ENCODE measurements at places on chromosomes 13 and 19. TPM values are rescaled to one million over a fixed set of nuclear protein-coding genes. Genes with fewer than 3 reads are reported as not detected.

IGFL3 gene
- total RNA-seq: not detected

PPM1N gene
- 5.0 TPM for total RNA-seq

APOC1 gene
- 31.1 TPM for total RNA-seq

PTPRH gene
- 21.4 TPM for total RNA-seq

LINGO3 gene
- not detected for total RNA-seq

PSG7 gene
- total RNA-seq: not detected

MIA gene
- total RNA-seq: 2.7 TPM

- peak; percentile 64 for DNase-seq
- peaks cover 11% of the 10 kb centered on the region for H3K4me1 ChIP-seq
- no peaks in the 10 kb centered on the region for H3K27me3 ChIP-seq
Observed at GRCh38 chr13:113305208-113305607, 8.2 kb downstream of the LAMP1 start.

DNA sequence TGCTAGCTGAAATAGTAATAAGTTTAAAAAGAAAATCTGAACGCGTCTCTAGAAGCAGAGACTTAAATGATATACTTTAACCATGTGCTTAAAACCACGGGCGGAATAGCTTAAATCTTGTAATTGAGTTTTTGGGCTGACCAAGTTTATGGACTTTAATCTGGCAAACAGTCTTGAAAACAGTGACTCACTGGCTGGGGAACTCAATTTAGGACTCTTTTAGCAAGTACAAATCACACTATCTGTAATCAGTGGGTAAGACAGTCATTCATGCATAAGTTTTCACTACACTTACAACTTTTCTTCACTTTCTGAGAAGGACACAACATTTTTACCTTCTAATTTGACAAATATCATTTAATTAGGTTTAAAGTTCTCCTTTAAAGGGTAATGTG, 26.8 kb downstream of the ZNF627 start:
- H3K27me3 ChIP-seq: peaks cover under 1% of the 10 kb centered on the region
- no peak for DNase-seq
- H3K27ac ChIP-seq: no peak overlapping the region
- no peaks in the 10 kb centered on the region for H3K4me1 ChIP-seq

GRCh38 chr13:45917019-45917418, 65.5 kb upstream of the SIAH3 start:
- H3K27me3 ChIP-seq: peaks cover 23% of the 10 kb centered on the region
- no peak overlapping the region for H3K27ac ChIP-seq
- no peak for DNase-seq

- no peaks in the 10 kb centered on the region for H3K27me3 ChIP-seq
- no peaks in the 10 kb centered on the region for H3K36me3 ChIP-seq
- H3K4me1 ChIP-seq: peaks cover 2% of the 10 kb centered on the region
- no peak overlapping the region for H3K4me3 ChIP-seq
- no peak overlapping the region for H3K27ac ChIP-seq
Observed at GRCh38 chr13:95643571-95643935, 953 bp downstream of the DZIP1 start.

DNA sequence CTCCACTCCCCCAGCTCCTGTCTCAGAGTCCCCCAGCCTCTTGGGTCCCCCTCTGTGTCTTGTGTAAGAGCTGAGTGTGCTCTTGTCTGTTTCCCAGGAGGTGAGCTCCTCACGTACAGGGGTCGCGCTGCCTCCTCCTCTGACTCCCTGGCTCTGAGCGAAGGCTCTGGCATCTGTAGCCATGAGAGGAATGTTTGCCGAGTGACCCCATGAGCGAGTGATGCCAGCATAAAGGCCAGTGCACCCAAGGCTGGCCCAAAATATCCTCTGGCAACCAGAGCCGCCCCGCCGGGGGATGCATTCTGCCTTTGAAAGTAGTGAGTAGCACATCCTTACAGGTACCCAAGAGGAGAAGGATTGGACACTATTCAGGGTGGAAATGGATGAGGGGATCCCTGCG, 26.2 kb upstream of the C19orf12 start:
- no peaks in the 10 kb centered on the region for H3K36me3 ChIP-seq
- no peaks in the 10 kb centered on the region for H3K4me1 ChIP-seq
- H3K27me3 ChIP-seq: peaks cover 70% of the 10 kb centered on the region
- no peak overlapping the region for H3K27ac ChIP-seq

GRCh38 chr19:13840305-13841085, 36.4 kb upstream of the NANOS3 start:
- peak overlapping the region; percentile 61 for H3K4me3 ChIP-seq
- H3K27ac ChIP-seq: peak overlapping the region; percentile 97
- H3K4me1 ChIP-seq: peaks cover 72% of the 10 kb centered on the region
- no peaks in the 10 kb centered on the region for H3K27me3 ChIP-seq
- peaks cover 15% of the 10 kb centered on the region for H3K36me3 ChIP-seq

GRCh38 chr19:8158411-8159074, 9.2 kb upstream of the FBN3 start:
- H3K27ac ChIP-seq: no peak overlapping the region
- H3K27me3 ChIP-seq: no peaks in the 10 kb centered on the region
- no peaks in the 10 kb centered on the region for H3K36me3 ChIP-seq
- H3K4me1 ChIP-seq: peaks cover 25% of the 10 kb centered on the region

DNA sequence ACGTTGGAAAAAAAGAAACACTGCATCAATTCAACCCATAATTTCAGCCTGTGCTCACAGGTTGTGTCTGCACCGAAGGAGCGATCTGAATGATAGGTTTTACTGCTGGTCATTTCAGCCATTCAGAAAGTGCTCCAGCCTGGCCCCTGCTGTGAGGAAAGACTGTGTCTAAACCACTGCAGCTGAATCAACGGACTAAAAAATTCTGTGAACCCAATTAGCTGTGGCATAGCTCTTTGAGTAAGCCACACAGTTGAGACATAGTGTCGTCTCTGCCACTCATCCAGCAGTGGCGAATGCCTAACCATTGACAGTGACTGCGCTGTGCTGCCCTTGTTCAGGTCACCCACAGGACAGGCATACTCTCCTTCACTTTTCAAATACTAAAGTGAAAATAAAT, 179.8 kb downstream of the COG6 start:
- peak overlapping the region; percentile 47 for H3K4me3 ChIP-seq
- H3K27ac ChIP-seq: peak overlapping the region; percentile 76
- no peaks in the 10 kb centered on the region for H3K36me3 ChIP-seq
- peak; percentile 27 for DNase-seq
- H3K27me3 ChIP-seq: no peaks in the 10 kb centered on the region

DNA sequence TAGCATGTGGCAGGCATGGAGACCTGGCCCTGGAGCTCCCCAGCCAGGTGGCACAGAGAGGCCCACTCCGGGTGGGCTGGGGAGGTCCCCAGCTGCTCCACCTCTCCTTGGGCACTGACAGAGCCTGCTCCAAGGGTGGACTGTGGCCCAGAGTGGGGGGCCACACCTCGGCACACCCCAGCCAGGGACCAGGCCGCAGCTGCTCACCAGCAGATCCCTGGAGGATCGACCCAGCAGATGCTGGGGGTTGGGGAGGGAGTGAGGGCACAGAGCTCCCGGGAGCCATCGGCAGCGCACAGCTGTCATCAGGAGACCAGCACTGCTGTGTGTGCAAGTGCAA, 72.0 kb upstream of the KCTD15 start:
- no peak overlapping the region for H3K27ac ChIP-seq
- H3K4me3 ChIP-seq: no peak overlapping the region
- no peaks in the 10 kb centered on the region for H3K36me3 ChIP-seq
- H3K4me1 ChIP-seq: no peaks in the 10 kb centered on the region
- no peak for DNase-seq

- no peaks in the 10 kb centered on the region for H3K4me1 ChIP-seq
- H3K27me3 ChIP-seq: no peaks in the 10 kb centered on the region
- no peak overlapping the region for H3K4me3 ChIP-seq
- no peaks in the 10 kb centered on the region for H3K36me3 ChIP-seq
- no peak for DNase-seq
- no peak overlapping the region for H3K27ac ChIP-seq
Observed at GRCh38 chr13:84417416-84417815, 535.1 kb upstream of the SLITRK1 start.

DNA sequence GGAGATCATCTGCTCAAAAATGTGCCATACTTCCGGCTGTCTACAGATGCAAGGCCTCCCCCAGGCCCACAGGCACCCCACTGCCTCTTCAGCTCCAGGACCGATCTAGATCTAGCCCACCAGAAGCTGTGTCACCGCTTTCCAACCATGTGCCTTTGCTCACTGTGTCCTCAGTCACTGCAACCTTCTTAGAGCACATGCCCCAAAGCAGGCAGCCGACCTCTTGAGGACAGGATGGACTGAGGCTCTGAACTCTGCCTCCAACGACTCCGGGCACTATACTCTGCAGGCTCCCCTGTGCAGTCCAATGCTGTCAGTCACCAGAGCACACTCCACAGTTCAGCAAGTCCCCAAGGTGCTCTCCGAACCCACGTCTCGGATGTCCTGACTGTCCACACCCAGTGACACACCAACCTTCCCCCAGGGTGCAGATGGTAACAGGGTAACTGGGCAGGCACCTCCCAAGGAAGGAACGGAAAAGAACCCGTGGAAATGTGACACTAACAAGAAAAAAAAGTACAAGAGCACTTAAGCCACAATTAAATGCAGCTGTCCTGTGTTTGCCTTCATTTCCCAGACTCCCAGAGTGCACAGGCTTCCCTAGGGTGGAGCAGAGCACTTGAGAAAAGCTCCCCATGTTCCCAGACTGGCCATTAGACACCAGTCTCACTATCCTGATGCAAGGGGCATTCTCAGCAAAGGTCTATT, 4.8 kb downstream of the STK24 start:
- peaks cover 61% of the 10 kb centered on the region for H3K4me1 ChIP-seq
- 0 out of 2 replicates have a peak, but pooled peaks cover 9% of the 10 kb centered on the region for H3K36me3 ChIP-seq
- peak overlapping the region; percentile 86 for H3K27ac ChIP-seq
- peak; percentile 44 for DNase-seq
- peak overlapping the region; percentile 98 for H3K4me3 ChIP-seq
- no peaks in the 10 kb centered on the region for H3K27me3 ChIP-seq

DNA sequence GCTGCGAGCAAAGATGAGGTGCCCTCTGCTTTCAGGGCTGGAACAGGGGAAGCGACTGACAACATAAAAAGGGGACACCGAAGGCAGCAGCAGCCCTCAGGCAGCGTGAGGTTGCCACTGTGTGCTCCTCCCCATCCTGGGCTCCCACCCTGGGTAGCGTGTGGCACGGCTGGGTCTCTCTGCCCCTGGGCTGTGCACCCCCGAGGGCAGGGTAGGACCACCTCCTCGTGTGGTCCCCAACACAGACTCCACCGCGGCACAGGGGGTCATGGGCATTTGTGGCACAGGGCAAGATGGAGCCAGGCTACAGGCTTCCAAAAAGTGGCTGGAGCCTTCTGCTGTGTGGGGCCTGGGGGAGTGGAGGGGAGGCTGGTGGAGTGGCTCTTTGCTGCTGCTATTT, 6.5 kb upstream of the RSPH6A start:
- no peak overlapping the region for H3K27ac ChIP-seq
- no peaks in the 10 kb centered on the region for H3K4me1 ChIP-seq
- H3K27me3 ChIP-seq: no peaks in the 10 kb centered on the region
- peak; percentile 9 for DNase-seq

All from PC-9 (cell line).